ENCODE measurements at places on chromosomes 7 and 10.

DNA sequence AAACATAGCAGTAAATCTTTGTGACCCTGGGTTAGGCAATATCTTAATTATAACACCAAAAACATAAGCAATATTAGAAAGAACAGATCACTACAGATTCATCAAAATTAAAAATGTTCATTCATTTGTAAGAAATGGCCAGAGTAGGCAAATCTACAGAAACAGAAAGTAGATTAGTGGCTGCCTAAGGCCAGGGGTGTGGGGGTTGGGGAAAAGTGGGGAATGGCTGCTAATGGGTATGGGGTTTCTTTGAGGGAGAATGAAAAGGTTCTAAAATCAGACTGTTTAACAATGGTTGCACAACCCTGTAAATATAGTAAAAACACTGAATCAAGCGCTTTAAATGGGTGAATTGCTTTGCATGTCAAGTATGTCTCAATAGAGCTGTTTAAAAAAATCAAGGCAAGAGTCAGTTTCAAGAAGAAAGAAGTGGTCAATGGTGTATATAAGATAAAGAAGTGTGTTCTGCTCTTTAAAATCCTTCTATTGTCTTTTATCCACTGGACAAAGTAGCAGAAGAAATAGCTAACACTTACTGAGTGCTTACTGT lies 42.6 kb downstream of the CDK6 start:
- no peak for DNase-seq

DNA sequence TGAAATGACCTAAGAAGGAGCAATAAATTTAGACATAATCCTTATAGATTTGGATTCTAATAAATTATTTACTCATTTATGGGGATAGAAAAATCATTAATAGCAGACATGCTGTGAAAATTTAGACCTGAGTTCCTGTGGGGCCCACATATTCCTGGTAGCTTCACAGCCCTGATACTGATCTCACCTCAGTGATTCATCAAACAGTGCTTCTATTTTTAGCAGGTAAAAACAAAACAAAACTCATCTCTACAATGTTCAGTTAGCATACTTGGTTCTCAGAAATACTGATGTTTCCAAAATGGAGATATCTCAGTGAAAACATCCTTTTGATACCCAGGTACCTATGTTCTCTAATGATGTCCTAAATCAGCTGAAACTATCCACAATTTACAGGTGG lies 841.1 kb upstream of the SORCS1 start:
- no peak for DNase-seq

DNA sequence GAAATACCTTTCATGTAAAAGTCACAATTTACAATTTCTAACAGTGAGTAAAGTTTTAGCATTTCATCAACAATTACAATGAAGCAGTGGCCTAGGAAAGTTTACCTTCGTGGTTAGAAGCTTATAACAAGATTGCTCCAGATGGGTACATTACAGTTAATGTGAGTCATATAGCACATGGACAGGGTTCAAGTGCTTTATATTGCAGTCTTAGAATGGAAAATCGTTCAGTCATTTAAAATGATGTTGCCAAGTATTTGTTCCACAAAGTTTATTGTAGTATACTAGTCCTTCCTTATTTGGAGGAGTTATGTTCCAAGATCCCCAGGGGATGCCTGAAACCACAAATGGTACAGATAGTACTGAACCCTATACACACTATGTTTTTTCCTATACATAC lies 174.6 kb upstream of the TARP start:
- no peak for DNase-seq

DNA sequence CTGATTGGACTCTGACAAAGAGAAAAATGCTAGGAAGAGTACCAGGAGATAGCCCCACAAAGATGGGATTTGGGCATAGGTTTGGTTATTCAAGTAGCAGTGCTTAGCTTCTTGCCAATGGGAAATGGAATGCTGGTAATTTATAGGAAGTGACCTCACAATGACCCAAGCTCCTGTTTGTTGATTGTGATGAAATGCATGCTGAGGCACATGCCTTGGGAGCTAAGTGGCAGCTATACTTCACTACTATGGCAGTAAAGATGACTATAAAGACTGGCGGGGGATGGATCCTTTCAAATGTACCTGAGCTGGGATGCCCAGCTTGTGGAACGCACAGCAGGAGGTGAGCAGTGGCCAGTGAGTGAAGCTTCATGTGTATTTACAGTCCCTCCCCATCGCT lies 153.8 kb downstream of the ZNF22 start:
- DNase-seq = no peak

GRCh38 chr7:74338366-74339108 lies 49.3 kb downstream of the CLIP2 start:
- DNase-seq = no peak

GRCh38 chr7:45456747-45457524 lies 117.2 kb upstream of the ADCY1 start:
- no peak for DNase-seq

DNA sequence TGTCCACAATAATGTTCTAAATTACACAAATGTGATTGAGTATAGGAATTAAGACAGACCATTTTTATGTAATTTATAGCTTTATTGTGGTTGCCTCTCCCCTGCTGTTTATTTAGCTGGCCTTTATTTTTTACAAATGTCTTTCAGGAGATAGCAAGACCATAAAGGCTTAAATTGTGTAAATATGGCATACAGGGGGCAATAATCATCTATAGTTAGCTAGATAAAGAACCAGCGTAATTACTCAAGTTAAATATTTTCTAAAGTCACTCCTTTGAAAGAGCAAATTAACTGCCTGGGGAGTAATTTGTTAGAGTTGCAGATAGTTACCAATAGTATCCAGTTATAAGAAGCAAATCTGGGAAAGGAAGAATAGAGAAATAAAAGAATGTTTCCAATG lies at the start of gene MALRD1:
Gene MALRD1 (plus strand): TSS at position 313 of the 400 bp plus-strand sequence. CDS start 138 bp downstream, outside the sequence.
- no peak for DNase-seq

DNA sequence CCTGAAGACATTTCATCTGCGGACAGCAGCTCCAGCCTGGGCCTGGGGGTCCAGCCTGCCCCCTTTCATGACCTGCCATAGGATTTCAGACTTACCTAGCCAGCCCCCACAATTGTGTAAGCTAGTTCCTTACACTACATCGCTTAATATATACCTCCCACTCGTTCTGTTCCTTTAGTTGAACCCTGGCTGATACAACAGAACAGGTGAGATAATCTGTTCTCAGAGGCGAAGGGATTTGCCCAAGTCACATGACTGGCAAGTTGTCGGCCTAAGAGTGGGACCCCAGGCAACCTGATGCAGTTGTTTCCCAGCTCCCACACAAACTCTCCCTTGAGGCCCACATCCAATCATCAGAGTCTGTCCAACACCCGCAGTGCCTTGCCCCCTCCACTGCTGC lies 168.2 kb downstream of the SH3PXD2A start:
- DNase-seq = no peak

All from HEK293T (cell line).